ENCODE measurements at places on chromosomes 16 and 17.
A peak's percentile ranks its signal among the peaks of the same experiment; 100 is the strongest.

DNA sequence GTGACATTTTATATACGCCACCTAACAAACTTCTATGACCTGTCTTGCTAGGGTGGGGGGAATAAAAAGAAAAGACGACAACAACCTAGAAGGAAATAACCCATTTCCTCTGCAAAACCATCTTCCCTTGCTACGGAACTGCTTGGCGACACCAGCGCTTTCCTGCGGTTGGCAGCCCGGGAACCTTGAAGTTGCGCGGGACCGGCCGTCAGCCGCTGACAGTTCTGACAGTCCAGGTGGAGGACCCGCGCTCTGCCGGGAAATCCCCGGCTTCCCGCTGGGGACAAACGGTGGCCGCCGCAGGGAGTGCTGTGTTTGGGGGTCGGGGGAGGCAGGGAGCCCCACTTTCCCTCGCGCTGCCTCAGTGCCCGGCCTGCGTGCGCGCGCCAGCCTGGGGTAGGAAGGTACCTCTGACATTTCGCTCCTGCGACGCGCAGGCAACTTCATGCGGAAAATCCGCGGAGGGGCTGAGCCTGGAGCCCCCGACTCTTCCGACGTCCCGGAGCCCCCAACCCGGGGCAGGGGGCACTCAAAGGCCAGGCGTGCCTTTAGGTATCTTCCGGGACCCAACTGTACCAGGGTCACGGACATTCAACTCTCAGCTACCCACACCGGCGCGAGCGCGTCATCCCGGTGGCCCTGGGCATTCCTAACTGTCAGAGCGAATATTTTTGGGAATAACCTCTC lies 516 bp downstream of the SLC16A6 start:
- peak overlapping the region; percentile 56 for H3K4me3 ChIP-seq
- no peaks in the 10 kb centered on the region for H3K27me3 ChIP-seq
- H3K27ac ChIP-seq: peak overlapping the region; percentile 60

DNA sequence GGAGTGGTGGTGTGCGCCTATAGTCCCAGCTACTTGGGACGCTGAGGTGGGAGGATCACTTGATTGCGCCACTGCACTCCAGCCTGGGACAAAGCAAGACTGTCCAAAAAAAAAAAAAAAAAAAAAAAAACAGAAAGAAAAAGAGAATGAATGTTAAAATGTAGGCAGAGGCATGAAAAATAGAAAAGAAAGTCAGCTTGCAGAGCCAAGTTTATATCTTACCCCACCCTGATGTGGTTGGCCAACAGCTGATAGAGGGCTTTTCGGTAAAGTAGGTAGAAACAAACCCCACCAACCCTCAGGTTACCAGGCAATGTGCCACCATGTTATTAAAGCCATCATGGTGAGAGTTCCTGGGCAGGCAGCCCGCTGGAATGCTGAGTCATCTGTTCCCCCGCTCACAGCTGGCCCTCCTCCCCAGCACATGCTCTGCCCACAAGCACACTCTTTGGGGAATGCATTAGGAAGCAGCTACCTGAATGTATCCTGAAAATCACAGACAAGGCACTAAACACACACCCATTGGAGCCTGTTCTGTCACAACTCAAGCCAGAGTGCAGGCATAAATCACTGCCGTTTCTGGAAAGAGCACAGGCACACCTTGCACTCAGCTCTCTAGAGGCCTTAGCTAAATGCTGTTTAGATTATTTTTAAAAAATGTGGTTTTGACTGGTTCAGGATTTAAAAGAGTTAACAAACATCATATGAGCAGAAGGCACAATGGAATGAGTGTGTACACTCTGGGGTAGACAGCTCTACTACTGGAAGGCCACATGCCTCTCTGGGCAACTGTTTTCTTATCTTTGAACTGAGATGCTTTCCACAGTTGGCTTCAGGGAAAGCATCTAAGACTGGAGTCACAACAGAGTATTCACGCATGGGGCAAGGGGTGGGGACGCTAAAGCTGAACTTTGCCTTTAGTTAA lies 128.5 kb downstream of the PARN start:
- peak overlapping the region; percentile 61 for H3K27ac ChIP-seq
- H3K4me3 ChIP-seq: no peak overlapping the region
- H3K27me3 ChIP-seq: no peaks in the 10 kb centered on the region
- DNase-seq: peak; percentile 93
- peaks cover 49% of the 10 kb centered on the region for H3K4me1 ChIP-seq

- H3K27ac ChIP-seq: no peak overlapping the region
- DNase-seq: no peak
- peak overlapping the region; percentile 39 for H3K4me3 ChIP-seq
- no peaks in the 10 kb centered on the region for H3K36me3 ChIP-seq
- peaks cover 5% of the 10 kb centered on the region for H3K4me1 ChIP-seq
Observed at GRCh38 chr16:369866-370436, 387 bp downstream of the MRPL28 start.

DNA sequence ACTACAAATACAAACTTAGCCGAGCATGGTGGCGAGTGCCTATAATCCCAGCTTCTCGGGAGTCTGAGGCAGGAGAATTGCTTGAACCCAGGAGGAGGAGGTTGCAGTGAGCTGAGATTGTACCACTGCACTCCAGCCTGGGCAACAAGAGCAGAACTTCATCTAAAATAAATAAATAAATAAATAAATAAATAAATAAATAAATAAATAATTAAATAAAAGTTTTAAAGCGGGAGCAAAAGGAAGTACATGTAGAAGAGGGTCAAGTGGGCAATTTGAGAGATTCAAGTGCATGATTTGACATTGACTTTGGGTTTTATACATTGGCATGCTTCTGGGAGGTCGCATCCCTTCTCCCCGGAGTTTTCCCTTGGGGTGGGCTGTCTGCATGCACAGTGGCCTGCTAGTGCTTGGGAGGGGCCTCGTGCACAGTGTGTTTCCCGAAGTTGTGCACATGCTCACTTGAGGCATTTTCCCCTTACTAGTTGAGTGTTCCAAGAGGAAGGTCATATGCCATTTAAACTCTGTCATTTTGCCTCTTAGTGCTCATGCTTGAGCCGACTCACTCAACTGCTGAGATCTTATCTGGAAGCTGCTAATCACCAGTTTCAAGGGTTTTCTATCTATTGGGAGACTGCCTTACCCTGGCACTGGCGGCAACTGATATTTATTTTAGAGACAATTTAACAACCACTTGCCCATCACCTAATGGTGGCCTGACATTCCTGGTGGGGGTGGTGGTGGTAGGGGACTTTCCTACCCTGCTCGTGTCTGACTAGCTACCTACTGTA lies 193.2 kb upstream of the MPHOSPH6 start:
- DNase-seq: no peak
- no peaks in the 10 kb centered on the region for H3K27me3 ChIP-seq
- no peak overlapping the region for H3K4me3 ChIP-seq
- H3K4me1 ChIP-seq: no peaks in the 10 kb centered on the region

GRCh38 chr16:19330841-19331397 lies 45.4 kb downstream of the CLEC19A start:
- no peaks in the 10 kb centered on the region for H3K4me1 ChIP-seq
- H3K36me3 ChIP-seq: no peaks in the 10 kb centered on the region
- no peak for DNase-seq
- no peak overlapping the region for H3K27ac ChIP-seq
- H3K4me3 ChIP-seq: no peak overlapping the region
- no peaks in the 10 kb centered on the region for H3K27me3 ChIP-seq

- no peaks in the 10 kb centered on the region for H3K36me3 ChIP-seq
- H3K4me1 ChIP-seq: no peaks in the 10 kb centered on the region
- no peaks in the 10 kb centered on the region for H3K27me3 ChIP-seq
- DNase-seq: no peak
Observed at GRCh38 chr17:27269974-27270373, 23.9 kb upstream of the WSB1 start.

- no peak for DNase-seq
- no peaks in the 10 kb centered on the region for H3K36me3 ChIP-seq
- H3K27ac ChIP-seq: no peak overlapping the region
- H3K4me1 ChIP-seq: no peaks in the 10 kb centered on the region
Observed at GRCh38 chr17:65109990-65110680, 27.0 kb upstream of the RGS9 start.

- peak; percentile 42 for DNase-seq
- no peaks in the 10 kb centered on the region for H3K36me3 ChIP-seq
- no peak overlapping the region for H3K4me3 ChIP-seq
Observed at GRCh38 chr17:79982986-79983385, 52.7 kb downstream of the TBC1D16 start.

- no peaks in the 10 kb centered on the region for H3K27me3 ChIP-seq
- no peaks in the 10 kb centered on the region for H3K36me3 ChIP-seq
- H3K4me3 ChIP-seq: no peak overlapping the region
- no peak for DNase-seq
Observed at GRCh38 chr16:85036236-85037049, 8.8 kb downstream of the KIAA0513 start.

DNA sequence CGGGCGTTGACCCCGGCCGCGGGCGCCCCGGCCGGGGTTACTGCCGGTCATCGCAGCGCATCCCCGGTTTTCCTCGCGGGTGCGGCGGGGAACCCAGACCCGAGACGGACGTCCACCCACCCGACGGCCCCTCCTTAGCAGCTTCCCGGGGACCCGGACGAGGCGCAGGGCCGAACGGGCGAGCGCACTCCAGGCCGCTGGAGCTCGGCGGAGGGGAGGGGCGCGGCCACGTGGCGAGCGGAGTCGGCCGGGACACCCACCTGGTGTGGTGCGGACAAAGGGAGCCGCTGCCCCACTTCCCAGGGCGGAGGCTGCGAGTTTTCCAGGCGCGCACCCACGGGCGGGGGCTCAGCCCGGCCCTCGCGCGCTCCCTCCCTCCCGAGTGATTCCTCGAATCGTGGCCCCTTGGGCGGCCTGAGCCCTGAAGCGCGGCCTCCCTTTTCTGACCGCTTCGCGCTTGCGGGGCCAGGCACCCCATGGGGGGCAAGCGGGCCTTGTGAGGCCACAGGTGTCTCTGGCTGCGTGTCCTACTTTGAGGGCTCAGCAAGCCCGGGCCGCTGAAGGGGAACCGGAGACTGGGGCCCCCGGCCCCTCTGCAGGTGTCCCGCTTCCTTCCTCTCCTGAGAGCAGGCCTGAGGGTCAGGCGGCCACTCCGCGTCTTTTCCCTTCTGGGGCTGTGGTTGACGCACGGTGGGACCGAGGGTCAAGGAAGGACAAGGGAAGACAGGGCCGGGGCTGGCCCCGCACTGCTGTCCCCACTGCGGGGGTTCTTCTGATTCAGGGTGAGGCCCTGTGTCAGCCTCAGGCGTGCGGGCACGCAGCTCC lies 1.1 kb upstream of the FASN start:
- H3K36me3 ChIP-seq: peaks cover 23% of the 10 kb centered on the region
- peak overlapping the region; percentile 43 for H3K4me3 ChIP-seq
- no peak for DNase-seq
- H3K27ac ChIP-seq: peak overlapping the region; percentile 99
- no peaks in the 10 kb centered on the region for H3K27me3 ChIP-seq

DNA sequence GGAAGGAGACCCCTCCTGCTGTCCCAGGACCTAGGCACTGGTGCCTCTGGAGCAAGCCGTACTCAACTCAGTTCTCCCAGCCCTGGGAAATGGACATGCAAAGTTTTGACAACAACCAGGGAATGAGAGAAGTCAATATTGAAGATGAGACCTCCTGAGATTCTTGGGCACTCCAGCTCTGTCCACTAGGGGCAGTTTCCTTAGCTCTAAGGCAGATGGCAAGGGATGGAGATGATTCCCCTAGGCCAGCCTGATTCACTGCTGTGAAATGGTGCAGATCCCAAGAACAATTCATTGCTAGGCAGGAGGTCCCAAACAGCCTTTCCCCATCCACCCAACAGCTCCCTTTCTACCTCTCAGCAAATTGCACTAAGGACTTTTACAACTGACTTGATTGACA lies 20.5 kb upstream of the SDR42E2 start:
- no peaks in the 10 kb centered on the region for H3K4me1 ChIP-seq
- H3K36me3 ChIP-seq: no peaks in the 10 kb centered on the region
- H3K4me3 ChIP-seq: no peak overlapping the region
- no peak for DNase-seq
- no peaks in the 10 kb centered on the region for H3K27me3 ChIP-seq
- H3K27ac ChIP-seq: no peak overlapping the region

GRCh38 chr17:81298991-81299738 lies 4.1 kb upstream of the SLC38A10 start:
- H3K4me1 ChIP-seq: peaks cover 9% of the 10 kb centered on the region
- no peaks in the 10 kb centered on the region for H3K36me3 ChIP-seq
- no peaks in the 10 kb centered on the region for H3K27me3 ChIP-seq
- no peak overlapping the region for H3K4me3 ChIP-seq
- H3K27ac ChIP-seq: peak overlapping the region; percentile 91
- peak; percentile 81 for DNase-seq

- no peaks in the 10 kb centered on the region for H3K36me3 ChIP-seq
- no peaks in the 10 kb centered on the region for H3K27me3 ChIP-seq
- H3K27ac ChIP-seq: no peak overlapping the region
- H3K4me3 ChIP-seq: no peak overlapping the region
- no peaks in the 10 kb centered on the region for H3K4me1 ChIP-seq
Observed at GRCh38 chr17:30807896-30808295, 16.6 kb downstream of the CRLF3 start.

DNA sequence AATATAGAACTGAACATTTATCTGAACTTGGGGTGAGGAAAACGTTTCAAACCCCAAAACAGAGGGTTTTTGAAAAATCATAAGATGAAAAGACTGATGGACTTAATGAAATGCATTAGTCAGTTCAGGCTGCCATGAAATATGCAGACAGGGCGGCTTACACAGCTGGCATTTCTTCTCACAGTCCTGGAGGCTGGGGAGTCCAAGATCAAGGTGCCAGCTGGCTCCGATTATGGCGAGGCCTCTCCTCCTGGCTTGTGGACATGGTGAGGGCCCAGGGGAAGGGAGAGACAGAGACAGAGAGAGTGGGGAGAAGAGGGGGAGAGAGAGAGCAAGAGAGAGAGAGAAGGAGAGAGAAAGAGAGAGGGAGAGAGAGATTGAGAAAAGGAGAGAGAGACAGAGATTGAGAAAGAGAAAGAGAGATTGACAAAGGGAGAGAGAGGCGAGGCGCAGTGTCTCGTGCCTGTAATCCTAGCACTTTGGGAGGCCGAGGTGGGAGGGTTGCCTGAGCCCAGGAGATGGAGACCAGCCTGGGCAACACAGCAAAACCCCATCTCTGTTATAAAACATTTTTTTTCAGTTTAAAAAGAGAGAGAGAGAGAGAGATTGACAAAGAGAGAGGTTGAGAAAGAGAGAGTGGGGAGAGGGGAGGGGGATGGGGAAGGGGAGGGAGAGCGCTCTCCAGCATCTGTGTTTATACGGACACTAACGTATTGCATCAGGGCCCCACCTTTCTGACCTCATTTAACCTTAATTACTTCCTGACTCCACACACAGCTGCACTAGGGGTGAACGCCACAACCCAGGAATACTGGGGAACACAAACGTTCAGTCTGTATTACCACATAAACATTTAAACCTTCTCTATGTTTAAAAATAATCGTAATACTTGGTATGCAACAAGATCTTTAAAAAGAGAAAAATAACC lies 24.6 kb upstream of the RPH3AL start:
- no peak overlapping the region for H3K4me3 ChIP-seq
- DNase-seq: no peak
- H3K4me1 ChIP-seq: no peaks in the 10 kb centered on the region
- H3K27me3 ChIP-seq: no peaks in the 10 kb centered on the region

Measured in right lobe of liver (tissue), 6 donors.